SHP77 treated with DMSO at 0.1 percent for 48 hours (cell line): ENCODE measurements at places on chromosomes 1 and 21.

DNA sequence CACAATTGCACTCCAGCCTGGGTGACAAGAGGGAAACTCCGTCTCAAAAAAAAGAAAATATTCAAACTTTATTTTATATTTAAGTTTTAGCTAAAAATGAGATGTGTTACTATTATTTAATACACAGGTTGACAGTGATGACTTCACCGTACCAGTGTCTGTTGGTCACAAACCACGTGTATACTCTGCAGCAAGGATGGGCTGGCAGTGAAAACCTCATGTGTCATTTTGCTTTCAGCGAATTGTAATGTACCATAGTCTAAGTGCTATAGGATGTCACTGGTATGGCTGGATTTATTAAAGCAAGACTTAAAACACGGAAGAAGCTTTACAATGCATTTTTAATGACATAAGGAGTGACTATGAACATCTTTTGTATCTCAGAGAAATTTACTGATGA, 28.1 kb upstream of the NHLH2 start:
- no peak for DNase-seq

DNA sequence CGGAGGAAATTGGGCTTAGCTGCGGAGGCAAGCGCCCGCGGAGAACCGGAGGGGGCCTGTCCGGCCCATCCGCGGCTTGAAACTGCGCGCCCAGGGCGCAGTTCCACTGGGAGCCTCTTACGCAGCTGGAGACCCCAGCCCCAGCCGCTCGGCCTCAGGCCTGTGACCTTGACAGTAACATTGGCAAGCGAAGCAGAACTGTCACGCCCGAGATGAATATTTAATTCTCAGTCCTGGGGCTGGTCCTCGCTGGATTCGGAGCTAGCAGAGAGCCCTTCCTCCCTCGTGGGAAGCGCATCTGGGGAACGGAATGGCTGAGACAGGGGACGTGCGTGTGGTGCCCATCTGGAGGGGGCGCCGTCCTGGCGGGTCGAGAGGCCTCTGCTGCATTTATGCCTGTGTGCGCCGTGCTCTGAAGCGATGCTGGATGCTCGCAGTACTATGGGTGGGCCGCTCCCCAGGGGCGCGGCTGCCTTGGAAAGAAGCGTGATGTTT, 928 bp downstream of the SLC6A17 start:
- no peak for DNase-seq

DNA sequence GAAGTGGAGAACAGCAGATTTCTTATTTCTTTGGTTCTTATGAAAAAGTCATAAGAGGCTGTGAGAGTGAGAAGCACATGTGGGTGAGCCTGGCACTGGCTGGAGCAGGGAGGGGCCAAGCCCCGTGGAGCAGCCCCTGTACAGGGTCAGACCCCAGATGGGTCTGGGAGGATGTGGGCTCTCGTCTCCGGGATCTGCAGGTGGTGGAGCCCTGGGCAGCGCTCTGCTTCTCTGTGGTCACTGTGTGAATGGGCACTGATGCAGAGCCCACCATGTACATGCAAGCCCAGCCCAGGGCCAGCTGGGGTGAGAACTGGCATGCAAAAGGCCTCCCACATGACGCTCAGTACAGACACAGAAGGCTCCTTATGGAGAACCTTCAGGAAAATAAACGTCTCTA, 67.6 kb downstream of the SIM2 start:
- DNase-seq = no peak

- no peak for DNase-seq
Measured at GRCh38 chr1:112387807-112388206, 8.2 kb upstream of the CTTNBP2NL start.

- DNase-seq = no peak
Measured at GRCh38 chr1:229690662-229691061, 64.6 kb downstream of the URB2 start.

GRCh38 chr1:115077286-115077983, 11.9 kb downstream of the TSPAN2 start:
- DNase-seq = no peak

DNA sequence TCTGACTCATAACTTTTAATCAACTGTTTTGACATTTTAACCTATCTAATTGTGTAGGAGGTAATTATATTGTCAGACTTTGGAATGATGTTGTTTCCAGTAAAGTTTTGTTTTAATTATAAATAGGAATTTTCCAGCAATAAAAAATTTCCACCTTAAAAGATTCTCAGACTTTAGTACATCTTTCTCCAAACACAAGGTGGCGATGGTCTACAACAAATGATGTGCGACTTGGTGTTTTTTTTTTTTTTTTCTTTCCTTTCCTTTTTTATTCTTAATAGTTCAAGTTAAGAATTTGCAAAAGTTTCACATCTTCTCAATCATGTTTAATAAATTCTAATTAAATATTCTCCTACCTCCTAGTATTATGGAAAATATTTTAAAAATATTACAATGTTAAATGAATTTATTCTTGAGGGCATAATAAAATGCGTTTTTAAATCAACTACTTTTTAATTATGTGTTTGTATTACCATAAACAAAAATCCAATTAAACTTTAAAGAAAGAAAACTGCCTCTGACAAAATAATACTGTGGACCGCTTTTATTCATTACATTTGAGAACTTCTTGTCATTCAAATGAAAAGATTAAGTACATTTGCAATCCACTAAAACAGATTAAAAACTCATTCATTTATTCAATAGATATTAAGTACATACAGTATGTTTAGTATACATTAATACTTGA, 4.4 kb upstream of the ADAMTS1 start:
- DNase-seq = no peak

GRCh38 chr21:36845790-36846189, 120.7 kb downstream of the HLCS start:
- DNase-seq = no peak

DNA sequence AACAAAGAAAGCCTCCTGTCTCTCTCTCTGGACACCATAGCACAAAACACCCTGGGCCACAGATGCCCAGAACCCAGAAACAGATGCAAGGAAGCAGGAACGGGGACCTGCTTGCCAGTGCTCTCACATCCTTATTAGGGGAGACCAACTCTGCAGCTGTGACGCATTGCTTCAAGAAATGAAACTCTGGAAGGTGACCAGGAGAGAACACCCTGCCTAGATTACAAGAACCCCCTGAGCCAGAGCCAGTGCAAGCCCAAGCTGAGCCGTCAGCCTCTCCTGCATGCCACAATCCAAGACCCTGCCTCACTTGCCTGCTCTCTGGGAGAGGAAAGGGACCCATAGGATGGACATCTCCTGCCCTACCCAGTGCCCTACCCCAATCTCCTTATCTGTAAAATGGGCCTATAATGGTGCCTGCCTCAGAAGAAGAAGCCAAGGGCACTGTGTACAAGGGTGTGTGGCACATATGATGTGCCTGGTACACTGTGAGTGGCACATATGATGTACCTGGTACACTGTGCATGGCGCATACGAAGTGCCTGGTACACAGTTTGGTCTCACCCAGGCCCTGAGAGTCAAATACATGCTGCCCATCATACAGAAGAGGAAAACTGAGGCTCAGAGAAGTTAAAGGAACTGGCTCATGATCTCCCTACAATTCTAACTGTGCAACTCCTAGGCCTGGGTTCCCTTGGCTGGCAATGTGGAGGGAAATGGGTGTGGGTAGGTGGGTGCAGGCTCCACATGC, 16.8 kb upstream of the FAM131C start:
- no peak for DNase-seq

- DNase-seq = no peak
Measured at GRCh38 chr1:231774719-231775335, 148.2 kb downstream of the DISC1 start.

DNA sequence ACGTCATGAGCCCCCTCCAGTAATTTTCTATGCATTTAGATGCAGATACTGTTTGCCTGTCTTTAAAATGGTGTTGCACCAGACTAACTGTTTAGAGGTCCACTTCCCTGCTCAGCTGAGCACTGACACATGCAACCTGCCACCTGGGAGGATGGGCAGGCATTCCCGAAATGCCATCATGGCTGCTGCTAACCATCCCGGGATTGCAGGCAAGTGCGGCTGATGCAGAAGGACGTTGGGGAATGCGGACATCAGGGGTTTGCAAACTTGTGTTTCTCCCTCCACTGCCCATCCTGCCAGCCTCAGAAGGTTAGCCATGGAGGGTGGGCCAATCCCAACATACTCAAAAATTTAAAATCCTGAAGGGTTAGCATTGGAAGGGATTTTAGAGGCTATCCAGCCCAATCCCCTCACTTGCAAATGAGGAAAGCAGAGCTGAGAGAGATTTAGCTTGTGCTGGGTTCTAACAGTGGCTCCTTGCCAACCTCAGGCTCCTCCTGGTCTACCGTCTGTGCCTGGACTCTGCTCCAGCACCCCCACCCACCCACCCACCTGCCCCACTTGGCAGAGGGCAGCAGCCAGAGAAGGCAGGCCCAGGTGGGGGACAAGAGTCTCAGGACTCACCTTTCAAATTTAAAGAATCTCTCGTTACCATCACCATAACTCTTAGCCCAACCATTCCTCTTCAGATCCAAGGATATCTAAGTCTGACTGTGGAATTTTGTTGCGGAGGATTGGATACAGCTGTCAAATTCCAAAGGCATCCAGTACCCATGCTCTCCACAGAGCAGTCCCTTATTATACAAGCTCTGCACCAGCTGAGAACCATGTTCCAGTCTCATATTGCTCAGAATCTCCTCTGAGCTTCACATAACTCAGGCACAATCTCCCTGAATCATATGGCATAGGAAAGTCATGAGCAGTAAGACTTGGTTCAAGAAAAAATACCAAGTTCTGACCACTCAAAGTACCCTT, 34.2 kb downstream of the HIVEP3 start:
- no peak for DNase-seq

GRCh38 chr1:228367798-228368791, 38.5 kb downstream of the TRIM11 start:
- no peak for DNase-seq
